ENCODE measurements at places on chromosomes 13 and 19.

GRCh38 chr13:94030415-94031119 is 448.9 kb downstream of the DCT start:
- no peak for DNase-seq

- DNase-seq: no peak
These were observed 22.1 kb downstream of the MIPEP start for GRCh38 chr13:23867027-23867491.

DNA sequence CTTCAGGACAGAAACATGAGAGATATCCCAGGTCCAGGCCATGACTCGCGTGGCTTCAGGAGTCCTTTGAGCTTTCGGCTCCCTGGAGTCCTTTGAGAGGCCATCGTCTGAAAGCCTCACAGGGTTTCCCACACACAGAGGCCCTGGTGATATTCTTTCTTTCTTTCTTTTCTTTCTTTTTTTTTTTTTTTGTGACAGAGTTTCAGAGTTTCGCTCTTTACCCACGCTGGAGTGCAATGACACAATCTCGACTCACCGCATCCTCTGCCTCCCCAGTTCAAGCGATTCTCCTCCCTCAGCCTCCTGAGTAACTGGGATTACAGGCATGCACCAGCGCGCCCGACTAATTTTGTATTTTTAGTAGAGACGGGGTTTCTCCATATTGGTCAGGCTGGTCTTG is 5.5 kb downstream of the SIN3B start:
- no peak for DNase-seq

- DNase-seq: no peak
These were observed 291.6 kb upstream of the MAB21L1 start for GRCh38 chr13:35768073-35768472.

DNA sequence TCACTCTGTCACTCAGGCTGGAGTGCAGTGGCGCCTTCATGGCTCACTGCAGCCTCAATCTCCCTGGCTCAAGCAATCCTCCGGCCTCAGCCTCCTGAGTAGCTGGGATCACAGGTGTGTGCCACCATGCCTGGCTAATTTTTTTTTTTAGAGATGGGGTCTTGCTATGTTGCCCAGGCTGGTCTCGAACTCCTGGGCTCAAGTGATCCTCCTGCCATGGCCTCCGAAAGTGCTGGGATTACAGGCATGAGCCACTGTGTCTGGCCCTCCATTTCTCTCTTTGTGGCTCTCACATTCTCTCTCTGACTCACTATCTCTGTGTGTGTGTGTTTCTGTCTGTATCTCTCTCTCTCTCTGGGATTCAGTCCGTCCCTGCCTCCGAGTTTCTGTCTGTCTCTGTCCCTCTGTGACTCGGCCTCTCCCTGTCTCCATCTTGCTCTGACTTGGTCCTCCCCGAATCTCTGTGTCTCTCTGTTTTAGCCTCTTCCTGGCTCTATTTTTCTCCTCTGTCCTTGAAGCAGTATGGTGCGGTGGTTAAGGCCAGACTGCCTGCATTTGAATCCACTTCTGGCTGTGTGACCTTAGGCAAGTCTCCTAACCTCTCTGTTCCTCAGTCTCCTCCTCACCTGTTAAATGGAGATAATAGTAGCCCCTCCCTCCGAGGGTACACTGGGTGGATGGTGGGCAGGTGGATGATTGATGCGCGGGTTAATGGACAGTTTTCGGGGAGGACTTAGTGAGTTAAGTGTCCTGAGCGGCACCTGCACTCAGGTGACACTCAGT is 11.0 kb downstream of the MEIS3 start:
- no peak for DNase-seq

DNA sequence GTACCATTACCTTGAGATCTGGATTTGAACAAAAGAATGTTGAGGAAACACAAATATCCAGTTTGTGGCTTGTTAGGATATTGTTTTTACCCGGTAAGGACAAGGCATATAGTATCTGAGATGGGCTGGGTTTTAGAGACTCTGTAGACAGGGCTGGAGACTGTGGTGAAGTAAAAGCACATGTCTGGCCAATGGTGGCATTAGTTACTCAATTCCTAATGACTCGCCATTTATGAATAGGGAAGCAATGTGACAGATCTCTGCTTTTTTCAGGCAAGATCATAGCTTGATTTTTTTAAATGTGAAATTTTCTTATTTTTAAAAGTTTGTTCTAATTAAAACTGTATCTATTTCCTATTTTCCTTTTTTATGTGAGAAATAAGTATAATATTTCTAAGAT is 371.1 kb upstream of the SPRY2 start:
- no peak for DNase-seq

GRCh38 chr19:34235425-34235940 is 18.9 kb upstream of the GARRE1 start:
- no peak for DNase-seq

DNA sequence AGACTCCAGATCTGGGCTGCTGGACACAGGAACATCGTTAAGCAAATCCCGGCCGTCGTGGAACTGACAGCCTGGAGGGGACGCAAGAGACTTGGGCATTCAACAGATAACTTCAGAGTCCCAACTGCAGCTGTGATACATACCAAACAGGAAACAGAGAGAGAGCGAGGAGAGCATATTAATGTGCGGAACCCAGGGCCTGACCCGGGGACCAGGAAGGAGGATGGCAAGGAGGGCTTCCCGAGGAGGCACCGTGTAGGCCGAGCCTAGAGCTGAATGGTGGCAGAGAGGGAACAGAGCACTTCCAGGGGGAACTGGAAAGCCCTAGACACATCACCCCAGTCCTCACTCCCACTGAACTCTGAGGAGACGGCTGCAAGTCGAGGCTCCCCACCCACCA is 68.1 kb downstream of the SIPA1L3 start:
- DNase-seq: no peak

- DNase-seq: no peak
These were observed 100.0 kb downstream of the TRPC4 start for GRCh38 chr13:37769545-37769944.

GRCh38 chr19:38099966-38100365 is 124.1 kb downstream of the DPF1 start:
- DNase-seq: no peak

DNA sequence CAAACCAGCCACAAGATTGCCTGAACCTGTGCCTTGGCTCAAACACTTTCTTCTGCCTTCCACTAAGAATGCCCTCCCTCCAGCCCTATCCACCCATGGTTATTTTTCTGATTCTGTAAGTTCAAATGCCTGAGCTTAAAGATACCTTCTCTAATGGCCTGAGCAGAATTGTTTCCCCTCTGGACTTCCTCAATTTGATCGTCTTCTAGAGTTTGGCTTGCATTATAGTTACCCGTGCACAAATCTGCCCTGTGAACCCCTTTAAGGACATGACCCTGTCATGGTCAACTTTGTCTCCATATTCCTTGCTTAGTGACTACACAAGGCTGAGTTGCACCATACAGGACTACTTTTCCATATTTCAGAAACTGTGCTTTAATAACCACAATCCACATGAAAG is 481.0 kb downstream of the FOXO1 start:
- no peak for DNase-seq

DNA sequence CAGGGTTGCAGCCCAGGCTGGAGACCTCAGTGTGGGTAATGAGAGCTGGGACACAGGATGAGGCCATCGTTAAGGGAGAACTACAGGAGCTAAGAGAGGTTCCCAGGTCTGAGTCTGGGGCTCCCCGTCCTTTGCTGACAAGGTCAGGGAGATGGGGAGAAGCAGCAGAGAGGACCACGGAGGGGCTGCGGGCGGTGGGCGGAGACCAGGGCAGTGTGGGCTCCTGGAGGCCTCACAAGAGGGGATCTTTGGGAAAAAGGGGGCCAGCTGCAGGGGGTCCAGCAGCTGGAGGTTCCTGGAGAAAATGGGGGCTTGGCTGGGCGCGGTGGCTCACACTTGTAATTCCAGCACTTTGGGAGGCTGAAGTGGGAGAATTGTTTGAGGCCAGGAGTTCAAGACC is 16.0 kb downstream of the RFX1 start:
- DNase-seq: no peak
